CD4-positive, alpha-beta memory T cell (primary cell): ENCODE measurements at places on chromosomes 7 and 10.

GRCh38 chr10:5816170-5816569 lies 2.9 kb upstream of the GDI2 start:
- no peak for DNase-seq

GRCh38 chr10:480928-481552 lies 208.4 kb downstream of the DIP2C start:
- no peak for DNase-seq

- DNase-seq: no peak
These were observed 72.8 kb upstream of the GLCCI1 start for GRCh38 chr7:7895754-7896153.

GRCh38 chr7:1843271-1843861 lies 173.3 kb downstream of the ELFN1 start:
- DNase-seq: no peak

DNA sequence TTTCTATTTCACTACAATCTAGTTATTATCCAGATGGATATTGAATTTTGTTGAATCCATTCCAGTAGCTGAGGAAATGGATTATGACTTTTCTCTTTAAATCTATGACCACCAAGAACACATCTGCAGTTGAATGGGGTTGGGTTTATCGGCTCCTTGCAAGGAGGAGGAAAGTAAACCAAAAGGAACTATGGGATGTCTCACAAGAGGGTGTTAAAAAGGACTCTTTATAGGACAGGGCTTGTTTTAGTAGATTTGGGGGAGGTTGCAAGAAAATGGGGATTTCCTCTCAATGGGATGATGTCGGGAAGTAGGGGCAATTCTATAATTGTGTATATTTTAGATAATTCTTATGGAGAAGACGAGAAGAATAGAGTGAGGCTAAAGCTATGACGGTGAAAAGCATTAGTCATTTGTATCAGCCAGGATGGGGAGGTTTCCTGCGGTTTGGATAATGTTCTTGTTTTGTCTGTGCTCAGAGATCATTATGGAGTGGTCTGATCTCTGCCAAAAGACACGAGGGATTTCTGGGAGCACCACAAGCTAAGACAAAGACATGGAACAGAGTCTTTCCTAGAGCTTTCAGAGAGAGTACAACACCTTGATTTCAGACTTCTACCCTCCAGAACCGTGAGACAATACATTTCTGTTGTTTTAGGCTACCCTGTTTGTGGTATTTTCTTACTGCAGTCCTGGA lies 5.3 kb upstream of the LRRC61 start:
- no peak for DNase-seq

DNA sequence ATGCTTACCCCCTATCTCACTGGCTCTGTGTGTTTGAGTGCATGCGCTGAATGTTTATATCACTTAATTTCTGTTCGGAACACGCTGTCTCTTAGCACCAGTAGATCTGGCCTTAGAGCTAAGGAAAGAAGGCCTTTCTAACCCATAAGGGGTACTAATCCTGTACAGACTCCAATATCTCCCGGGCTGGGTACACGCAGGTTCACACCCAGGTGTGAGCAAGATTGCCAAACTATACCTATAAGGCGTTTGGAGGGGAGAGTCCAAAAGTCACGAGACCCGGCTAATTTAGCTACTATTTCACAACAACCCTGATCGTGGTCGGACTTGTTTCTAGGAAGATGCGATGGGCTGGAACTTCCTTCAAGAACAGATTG lies 727 bp upstream of the PDSS1 start:
- DNase-seq: no peak

DNA sequence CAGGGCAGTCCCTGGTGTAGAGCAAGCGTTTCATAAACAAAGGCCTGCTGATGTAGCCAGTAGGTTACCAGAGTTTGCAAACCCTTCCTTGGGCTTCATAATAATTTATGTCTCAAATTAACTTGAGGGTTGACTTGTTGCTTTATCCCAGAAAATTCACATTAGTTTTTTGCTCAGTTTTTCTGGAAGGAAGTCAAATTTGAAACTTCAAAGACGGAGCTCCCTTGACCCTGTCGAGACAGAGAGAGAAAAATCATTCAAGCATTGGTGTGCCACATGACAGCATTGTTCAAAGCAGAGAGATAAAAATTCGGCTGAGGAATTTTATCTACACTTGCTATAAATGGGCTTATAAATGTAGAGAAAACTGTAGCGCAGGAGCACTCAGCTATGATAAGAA lies 627.7 kb downstream of the TNS3 start:
- no peak for DNase-seq

DNA sequence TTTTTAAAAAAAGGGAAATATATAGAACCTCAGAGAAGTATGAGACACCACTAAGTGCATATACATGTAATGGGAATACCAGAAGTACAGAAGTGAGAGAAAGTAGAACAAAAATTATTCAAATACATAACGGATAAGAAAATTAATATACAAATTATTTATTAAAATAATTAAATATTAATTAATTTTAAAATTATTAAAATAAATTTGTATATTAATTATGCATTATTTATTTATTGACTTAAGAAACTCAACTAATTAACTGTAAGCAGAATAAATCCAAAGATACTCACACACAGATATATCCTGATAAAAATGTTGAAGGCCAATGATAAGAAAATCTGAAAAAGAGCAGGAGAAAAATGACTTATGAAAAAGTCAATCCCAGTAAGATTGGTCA lies 1333.5 kb upstream of the CELF2 start:
- no peak for DNase-seq

GRCh38 chr7:159142730-159143129 lies 1.9 kb downstream of the VIPR2 start:
- no peak for DNase-seq
